ENCODE measurements at places on chromosomes 12 and 14.

- no peak for DNase-seq
Measured at GRCh38 chr14:90609376-90609775, 206.9 kb downstream of the TTC7B start.

DNA sequence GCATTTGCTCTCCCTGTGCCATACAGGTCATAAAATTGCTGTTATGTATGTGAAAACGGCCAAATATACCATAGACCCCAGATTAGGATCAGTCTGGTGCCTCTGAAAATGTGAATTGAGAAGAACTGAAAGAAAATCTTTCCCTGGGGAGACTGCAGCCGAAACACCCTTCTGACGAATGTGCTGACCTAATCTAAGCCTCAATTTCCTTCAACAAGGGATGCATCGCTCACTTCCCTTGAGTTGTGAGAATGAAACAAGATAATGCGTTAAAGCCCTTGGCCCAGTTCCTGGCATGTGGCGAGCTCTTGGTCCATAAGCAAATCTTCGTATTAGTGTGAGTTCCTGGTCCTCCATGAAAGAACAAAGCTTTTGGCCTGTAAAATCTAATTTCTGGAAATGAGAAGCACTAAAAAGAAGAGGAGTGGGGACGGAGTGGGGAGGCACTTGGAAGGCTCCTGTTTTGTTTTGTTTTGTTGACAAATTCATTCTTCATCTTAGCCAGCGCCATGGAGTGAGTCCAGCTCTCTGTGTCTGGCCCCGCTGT lies 49.5 kb upstream of the RTRAF start:
- no peak for DNase-seq

DNA sequence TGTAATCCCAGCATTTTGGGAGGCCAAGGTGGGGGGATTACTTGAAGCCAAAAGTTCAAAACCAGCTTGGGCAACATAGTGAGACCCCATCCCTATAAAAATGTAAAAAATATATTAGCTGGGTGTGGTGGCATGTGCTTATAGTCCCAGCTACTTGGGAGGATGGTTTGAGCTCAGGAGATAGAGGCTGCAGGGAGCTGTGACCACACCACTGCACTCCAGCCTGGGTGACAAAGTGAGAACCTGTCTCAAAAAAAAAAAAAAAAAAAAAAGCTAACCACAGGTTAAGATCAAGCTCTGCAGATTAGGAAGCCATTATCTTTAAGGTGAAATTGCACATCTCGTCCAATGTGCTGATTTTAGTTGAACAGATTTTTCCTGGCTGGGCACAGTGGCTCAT lies 23.7 kb upstream of the CERS5 start:
- no peak for DNase-seq

GRCh38 chr14:64760916-64761315 lies 56.7 kb downstream of the PLEKHG3 start:
- no peak for DNase-seq

GRCh38 chr12:11630046-11630706 lies 19.3 kb upstream of the ETV6 start:
- no peak for DNase-seq

DNA sequence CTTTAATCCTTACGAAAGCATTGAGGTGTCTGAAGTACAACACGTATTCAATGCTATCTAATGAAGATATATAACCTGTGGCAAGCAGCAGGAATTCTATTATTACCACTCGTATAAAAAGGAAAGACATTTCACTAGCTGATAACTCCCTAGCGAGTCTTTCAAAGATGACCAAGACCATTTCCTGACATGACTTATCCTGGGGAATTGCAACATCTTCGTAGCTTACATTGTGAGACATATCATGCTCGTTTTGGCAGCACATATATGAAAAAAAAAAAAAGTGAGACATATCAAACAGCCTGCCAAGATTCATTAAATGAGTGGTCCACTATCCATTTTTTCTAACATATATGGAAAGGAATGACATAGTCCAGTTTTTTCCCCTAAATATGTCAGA lies 337.0 kb downstream of the FSCB start:
- no peak for DNase-seq

DNA sequence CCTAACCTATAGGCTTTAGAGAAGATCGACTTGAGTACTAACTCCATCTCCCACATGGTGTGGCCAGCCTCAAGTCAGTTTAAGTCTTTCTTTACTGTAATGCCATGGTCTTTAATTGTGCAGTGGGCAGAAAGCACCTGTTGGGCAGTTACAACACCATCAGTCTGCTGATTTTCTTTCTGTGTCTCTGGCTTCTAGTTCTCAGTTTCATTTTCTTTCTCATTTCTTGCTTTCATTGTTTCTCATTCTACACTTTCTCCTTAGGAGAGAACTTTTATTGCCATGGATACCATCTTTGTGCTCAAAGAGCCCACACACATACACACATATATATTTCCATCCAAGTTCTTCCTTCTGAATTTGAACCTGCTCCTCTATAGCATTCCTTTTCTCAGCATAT lies 96.1 kb upstream of the SLC16A7 start:
- DNase-seq = no peak

GRCh38 chr14:68625366-68626090 lies 167.3 kb downstream of the ZFP36L1 start:
- DNase-seq = no peak
